Naive thymus-derived CD8-positive, alpha-beta T cell (primary cell): ENCODE measurements at places on chromosomes 3 and 15.

GRCh38 chr3:119911748-119912147 is 129.8 kb downstream of the NR1I2 start:
- peak; percentile 8 for DNase-seq

DNA sequence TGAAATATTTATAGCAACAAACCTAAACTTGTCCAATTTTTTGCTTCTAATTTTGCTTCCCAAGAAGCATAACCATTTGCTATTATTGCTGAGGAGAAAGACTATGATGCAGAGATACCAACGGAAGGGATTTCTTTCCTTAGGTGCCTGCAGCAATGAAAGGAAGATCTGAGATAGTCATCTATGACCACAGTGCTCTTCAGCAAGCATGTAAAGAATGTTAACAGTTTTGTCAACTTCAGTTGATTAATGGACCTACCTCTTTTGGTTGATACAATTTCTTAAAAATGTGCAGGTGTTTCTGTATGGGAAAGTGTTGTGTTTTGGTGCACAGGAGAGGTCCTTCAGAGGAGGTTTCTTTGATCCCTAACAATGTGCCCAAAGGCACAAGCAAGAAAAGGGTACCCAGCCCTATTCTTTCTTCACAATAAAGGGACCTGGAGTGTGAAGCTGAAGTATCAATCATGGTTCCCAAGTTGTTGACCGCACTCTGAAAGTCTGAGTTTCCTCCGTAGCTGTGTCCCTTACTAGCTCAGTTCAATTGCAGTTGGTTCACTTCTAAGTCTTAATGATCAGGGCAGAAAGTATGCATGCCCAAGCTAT is 307.7 kb upstream of the KCNH8 start:
- no peak for DNase-seq

DNA sequence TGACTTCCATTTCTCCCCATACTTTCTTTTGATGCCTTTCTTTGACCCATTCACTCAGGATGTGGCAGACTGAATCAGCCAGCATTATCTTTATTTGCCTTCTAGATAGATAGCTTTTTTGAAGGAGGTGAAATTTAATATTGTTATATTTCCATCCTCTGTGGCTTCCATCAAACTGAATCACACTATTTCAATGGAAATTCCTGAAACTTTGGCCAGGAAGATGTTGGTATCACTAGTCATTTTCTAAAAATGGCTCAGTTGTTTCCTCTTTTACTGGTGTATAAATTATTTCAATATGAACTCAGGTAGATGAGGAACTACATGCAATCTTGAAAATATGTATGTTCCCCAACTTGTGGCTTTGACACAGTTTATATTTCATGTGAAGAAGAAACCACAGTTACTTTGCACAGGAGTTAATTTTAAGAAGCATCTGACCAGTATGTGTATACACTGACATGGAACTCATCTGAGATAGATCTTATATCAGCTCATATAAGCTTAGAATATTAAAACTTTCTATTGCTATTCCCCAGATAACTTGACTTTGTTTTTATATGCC is 248.3 kb downstream of the CGGBP1 start:
- no peak for DNase-seq

DNA sequence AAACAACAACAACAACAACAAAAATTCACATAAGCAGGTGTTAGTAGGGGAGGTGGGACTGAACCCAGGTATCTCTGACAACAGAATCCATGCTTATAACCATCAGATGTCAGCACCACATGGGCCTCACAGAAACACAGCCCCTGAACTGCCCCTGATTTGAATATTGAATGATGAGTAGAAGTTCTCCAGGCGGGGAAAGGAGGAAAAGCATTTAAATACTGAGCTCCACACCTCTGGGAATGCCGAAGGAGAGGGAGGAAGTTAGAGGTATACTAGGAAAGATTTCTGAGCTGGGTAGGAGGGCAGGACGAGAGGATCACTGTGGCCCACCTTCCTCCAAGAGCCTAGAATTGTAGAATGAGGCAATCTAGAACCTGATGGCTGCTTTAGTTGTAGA is 31.9 kb upstream of the EIF4A2 start:
- no peak for DNase-seq

- DNase-seq = no peak
Observed at GRCh38 chr3:180320631-180321030, 281.3 kb upstream of the TTC14 start.

DNA sequence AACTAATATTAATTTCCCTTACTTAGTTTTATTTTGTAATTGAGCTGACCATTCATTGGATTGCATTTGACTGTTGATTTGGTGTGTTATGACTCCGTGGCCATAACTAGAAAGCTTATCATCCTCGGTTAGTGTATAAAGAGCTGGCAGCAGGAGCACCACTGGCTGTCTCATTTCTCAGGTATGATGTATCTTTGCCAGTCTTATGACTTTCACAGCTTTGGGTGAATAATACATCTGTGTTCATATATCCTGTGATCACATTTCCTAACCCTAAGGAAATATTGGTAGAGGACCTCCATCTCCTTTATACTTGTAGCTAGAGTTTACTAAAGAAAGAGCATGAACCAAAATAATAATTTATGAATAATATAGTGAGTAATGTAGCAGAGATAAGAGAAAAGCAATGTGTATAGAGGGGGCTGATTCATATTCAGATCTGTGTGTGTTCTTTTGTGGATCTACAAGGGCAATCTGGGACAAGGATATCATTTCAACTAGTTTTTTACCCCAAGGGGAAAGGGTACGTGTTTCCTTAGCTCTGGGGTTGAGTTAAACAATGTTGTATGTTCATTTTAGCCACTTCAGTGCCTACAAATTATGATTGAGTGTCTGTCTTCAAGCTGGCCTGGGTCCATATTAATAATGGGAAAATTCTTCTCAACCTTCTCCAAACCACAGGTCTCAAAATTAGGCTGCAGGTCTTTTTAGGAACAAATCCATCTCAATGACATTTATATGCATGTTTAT is 901.7 kb downstream of the NTRK3 start:
- DNase-seq = no peak

DNA sequence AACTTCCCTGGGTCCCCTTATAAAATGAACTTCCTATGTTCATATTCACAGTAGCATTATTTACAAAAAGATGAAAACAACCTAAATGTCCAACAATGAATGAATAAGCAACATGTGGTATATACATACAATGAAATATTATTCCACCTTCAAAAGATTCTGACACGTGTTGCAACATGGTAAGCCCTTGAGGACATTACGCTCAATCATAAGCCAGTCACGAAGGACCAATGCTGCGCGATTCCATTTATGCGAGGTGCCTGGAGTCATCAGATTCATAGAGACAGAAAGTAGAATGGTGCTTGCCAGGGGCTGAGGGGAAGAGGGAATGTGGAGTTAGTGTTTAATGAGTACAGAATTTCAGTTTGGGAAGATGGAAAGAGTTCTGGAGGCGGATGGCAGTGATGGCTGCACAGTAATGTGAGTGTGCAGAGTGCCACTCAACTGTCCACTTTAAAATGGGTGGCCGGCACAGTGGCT is 88.8 kb upstream of the ALDH1A3 start:
- no peak for DNase-seq

GRCh38 chr3:182969853-182970252 is 10.5 kb downstream of the DCUN1D1 start:
- DNase-seq = no peak
